ENCODE measurements at places on chromosomes 11 and 22.

DNA sequence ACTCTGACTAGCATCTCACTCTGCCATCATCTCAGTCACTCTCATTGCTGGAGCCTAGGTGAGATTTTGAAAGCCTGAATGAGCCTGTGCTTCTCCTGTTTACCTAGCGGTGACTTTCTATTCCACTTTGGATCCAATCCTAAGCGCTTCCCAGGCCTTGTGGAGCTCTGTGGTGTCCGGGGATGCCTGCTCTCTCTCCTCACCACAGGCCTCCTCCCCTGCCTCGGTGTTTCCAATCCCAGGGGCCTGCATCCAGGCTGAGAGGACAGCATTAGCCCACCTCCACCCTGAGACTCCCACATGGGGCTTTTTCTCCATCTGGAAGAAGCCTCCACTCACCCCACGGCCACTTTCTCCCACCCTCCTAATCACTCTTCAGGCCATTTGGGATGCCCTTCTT is 380.3 kb downstream of the NTM start:
- DNase-seq: no peak

DNA sequence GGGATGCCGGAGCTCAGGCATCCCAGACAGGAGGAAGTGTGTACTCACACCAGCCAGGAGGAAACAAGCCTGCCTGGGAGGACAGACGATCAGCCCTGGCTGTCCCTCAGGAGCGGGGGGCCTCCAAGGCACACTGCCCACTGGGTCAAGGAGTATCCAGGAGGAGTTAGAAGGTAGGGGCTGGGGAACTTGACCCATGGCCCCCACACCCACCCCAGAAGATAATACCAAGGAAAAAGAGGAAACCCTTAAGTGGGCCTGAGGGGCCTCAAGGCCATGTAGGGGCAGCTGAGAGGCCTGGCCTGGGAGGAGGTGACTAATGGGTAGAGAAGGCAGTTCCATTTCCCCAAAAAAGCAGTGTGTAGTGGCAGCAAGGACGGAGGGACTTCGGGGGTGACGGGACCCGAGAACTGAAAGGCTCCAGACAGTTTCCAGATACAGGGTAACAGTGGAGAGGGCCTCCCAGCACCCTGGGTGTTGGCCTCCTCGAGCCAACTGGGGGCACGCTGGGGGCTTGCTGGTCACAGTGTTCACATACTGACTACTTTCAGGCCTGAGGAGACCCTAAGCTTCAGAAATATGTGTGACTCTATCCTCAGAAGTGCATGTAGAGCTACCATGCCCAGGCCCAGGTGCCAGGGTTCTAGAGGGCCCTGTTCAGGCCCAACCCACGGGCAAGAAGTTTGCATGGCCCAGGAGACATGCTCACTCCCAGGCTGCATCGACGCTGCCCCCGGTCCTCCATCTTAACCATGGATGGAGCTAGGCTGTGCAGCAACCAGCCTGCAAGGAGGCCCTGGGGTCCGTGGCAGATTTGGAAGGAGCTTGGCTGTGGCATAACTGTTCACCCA is 75.7 kb upstream of the PITPNB start:
- no peak for DNase-seq

DNA sequence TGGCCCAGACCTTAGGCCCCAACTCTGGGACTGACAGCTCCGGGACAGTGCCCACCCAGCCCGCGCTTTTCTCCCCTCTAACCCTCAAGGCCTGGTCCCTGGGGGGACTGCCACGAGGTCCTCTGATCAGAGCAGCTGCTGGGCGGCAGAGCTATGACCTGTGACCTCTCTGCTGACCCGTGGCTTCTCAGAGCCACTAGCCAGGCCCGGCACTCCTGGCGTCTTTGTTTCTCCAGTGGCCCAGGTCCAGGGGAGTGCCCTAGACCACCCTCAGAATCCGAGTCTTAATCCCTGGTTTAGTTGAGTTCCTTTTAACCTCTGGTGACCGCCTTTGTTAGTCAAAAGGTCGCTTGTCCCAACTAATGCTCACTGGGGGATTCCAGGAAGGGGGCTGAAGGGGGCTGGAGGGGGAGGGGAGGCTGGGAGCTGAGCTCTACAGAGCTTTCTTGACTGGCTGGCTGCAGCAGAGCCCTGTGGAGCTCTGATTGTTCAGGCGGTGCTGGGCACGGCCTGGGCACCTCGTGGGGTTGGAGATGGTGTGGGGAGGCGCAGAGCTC is 1.2 kb downstream of the FBLN1 start:
- no peak for DNase-seq

DNA sequence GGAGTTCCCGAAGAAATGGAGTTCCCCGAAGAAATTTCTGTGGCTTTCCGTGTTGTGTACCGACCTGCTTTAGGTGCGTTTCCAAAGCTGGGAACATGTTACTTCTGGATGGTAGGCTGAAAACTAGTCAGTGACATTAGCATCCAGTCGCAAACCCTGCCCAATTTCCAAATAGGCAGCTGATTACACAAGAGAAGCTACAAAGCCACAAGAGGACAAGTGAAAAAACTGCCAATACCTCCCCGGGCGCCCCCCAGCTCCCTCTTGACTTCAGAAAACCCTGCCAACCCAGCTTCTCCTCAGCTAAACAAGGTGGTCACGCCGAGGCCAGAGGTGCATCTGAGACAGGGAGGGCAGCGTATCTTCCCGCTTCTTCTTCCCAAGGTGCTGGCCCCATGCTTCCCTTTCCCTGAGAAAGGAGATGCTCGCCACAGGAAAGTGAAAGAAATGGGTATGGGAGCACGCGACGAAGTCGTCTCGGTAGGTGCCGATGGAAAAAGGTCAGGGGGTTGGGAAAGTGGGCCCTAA is 551 bp downstream of the AGBL2 start:
- peak; percentile 32 for DNase-seq

DNA sequence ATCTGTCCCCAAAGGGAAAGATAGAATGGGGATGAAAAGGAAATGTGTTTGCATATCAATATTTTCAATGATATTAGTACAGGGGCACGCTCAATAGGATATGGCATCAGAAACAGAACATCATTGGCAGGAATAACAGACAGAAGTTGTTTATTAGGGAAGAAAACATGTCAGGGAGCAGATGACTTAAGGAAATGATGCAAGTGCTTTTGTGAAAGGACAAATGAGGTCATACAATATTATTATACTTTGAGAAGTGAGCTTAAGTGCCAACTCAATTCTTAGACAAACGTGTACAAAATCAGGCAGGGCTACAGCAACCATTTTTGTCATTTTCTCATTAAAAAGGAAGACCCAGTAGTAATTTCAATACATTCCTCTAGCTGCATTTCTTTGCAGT is 388.4 kb downstream of the SOX6 start:
- peak; percentile 78 for DNase-seq

DNA sequence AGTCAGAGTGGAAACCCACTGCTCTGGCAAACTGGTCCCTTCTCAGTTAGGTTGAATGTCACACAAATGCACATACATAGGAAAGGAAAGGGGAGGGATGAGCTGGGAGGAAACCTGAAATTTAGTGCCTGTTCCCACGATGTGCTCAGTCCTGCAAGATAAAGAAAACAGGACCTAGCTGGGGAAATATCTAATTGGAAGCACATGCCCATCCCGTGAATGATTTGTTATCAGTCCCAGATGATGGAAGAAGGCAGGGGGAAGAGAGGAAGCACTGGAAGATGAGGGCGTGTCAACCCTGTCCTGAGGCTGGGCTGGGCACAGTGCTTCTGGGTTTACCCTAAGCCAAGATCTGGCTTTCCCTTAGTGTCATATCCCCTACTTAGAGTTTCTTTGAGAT is 173.9 kb downstream of the NAV2 start:
- DNase-seq: no peak

DNA sequence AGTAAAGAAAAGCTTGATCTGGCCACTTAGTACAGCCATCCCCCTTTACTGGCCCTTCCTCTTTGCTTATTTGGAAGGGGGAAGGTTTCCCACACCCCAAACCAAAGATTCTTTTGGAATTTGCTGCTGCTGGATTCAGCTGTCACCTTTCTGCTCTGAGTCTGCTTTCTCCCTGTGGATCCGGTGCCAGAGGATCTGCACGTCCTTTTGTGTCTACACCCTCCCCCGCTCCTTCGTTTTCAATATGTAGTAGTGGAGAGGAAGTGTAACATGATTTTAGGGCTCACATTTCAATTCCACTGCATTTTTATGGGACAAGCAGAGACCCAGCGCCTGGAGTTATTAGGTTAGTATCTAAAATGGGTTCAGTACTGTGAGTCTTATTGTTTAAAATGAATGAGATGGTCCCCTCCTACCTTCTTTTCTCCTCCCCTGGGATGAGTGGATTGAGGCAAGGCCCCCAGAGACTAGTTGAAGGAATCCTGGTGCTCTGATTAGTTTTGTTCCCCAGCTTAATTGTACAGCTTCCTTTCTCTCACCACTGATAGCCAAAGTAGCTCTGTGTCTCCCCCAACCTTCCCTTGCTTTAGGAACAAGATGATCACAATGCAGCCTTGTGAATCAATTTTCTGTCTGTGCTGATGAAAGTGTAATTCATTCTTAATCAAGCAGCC is 30.5 kb upstream of the CABP7 start:
- DNase-seq: no peak

GRCh38 chr11:93330446-93330984 is at the start of gene DEUP1:
TSS of gene DEUP1 (plus strand) at chr11:93330742. CDS start at chr11:93332260, 1,518 bp downstream.
- DNase-seq: peak; percentile 12
